Foreskin fibroblast (primary cell): ENCODE measurements at places on chromosomes 7 and 10.

GRCh38 chr10:83678850-83679249 lies 460.5 kb upstream of the GHITM start:
- DNase-seq = no peak

GRCh38 chr7:56287429-56288138 lies 171.4 kb upstream of the NUPR2 start:
- no peak for DNase-seq

DNA sequence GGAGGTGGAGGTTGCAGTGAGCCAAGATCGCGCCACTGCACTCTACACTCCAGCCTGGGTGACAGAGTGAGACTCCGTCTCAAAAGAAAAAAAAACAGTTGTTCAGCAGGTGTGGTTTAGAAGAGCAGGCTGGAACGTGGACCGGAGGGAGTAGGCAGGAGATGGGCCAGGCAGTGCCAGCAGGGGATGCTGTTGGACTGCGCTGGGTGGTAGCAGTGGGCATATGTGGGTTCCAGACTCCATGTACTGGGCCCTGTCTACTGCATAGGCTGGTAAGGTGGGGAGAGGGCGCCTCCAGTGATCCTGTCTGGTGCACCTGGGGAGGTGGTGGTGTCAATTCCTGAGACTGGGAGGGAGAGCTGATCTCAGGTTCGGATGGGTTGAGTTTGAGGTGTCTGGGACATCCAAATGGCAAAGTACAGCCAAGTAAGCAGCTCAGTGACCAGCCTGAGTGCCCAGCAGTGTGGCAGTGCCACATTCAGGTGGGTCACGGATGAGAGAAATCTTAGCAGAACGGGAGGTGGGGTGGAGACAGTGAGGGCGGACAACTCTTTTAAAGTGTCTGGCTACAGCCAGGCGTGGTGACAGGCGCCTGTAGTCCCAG lies 25.9 kb downstream of the SFXN4 start:
- no peak for DNase-seq

GRCh38 chr10:497289-497688 lies 192.2 kb downstream of the DIP2C start:
- no peak for DNase-seq

DNA sequence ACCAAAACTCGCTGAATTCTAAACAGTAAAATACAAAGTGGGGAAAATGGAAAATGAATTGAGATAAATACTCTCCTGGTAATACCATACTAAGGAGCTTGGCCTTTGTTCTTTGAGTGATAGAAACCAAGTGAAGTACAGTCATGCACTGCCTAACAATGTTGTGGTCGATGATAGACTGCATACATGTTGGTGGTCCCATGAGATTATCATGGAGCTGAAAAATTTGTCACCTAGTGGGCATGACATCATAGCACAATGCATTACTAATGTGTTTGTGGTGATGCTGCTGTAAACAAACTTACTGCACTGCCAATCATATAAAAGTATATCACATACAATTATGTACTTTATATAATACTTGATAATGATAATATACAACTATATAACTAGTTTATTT lies 419.1 kb downstream of the ARL4A start:
- no peak for DNase-seq
